CD4-positive, alpha-beta T cell treated with Interleukin-6 at 100 ng/mL for 8 hours (primary cell): ENCODE measurements at places on chromosomes 1 and 21.

DNA sequence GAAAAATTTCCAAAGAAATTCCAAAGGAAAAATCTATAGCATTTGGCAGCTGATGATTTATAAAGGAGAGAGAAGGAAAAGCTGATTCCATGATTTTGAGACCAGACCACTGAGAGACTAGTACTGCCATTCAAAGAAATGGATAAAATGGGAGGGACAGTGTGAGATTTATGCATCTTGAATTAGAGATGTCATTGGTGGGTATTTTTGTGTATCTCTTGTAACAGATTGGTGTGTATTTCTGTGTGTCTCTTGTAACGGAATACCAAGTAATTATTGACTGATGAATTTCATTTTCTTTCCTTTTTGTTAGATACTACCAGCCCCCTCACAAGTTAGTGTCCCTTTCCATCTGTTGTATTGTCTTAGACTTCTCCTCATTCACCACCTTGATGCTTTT lies 102.2 kb downstream of the OLFML2B start:
- no peak for DNase-seq

DNA sequence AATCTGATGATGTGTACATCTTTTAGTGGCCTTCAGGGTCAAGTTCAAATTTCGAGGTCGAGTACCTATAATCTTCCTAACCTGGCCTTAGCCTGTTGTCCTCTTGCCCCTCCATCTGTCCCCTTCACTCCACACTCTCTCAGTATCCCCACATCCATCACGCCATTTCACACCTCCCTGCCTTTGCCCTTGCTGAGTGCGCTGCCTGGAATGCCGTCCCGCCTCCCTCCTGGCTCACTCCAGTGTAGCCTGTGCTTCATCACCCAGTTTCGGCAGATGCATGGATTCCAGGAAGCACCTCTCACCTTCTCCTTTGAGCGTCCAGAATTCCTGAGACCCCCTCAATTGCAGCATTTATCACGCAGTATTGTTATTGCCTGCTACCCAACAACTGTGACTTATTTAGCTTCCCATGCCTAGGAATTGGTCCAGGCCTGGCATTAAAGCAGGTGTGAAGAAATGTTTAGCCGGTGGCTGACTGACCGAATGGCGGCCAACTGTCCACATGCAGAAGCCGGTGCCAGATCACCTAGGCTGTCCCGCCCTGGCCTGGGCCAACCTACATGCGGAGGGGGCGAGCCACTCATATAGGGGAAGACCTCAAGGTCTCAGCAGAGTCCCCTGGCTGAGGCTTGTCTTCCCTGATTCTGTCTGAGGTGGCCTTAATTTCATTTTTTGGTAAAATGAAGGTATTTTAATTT lies 34.5 kb downstream of the MYOM3 start:
- DNase-seq, result no peak

DNA sequence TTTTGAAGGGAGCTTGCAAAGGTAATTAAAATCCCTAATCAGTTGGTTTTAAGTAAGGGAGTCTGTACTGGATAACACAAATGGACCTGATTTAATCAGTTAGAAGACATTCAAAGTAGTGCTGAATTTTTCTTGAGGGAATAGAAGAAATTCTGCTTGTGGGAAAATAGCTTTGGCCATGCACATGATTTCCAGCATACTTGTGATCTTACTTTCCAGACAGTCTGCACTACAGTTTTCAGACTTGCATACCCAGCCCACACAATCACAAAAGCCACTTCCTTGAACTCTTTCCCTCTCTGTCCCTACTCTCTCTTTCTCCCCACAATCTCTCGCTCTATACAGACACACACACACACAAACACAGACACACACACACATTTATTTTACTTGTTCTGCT lies 852.1 kb downstream of the PLA2G4A start:
- DNase-seq, result no peak

DNA sequence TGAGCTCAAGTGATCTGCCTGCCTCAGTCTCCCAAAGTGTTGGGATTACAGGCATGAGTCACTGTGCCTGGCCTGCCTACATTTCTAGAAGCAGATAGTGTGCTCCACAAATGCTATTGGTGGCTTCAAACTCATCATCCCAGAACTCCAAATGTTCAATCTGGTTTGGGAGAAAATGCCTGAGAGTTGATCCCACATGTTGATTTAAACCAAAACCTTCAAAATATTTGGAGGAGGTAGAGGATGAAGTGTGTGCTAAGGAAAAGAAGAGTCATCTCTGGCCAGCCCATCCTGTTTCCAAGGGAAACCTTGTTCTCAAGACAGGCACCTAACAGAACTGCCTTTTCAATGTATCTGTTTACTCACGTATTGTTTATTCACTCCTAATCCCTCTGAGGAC lies 55.4 kb upstream of the GRHL3 start:
- DNase-seq, result no peak

- DNase-seq, result no peak
These were observed 19.2 kb upstream of the EPS8L3 start for GRCh38 chr1:109782927-109783326.

DNA sequence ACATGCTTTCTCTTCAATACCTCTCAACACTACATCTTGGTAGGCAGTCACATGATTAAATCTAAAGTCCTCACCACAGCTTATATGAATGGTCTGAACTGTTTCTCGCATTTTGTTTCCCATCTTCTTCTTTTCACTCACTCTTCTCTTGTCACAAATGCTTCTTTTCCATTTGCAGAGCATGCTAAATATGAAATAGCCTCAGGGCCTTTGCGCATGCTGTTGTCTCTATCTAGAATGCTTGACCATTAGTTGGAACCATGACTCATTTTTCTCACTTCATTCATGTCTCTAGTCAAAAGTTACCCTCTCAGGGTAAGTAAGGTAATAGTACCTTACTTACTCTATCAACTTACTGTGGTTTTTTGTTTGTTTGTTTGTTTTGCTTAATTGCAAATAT lies 239.7 kb downstream of the PTPRC start:
- no peak for DNase-seq

DNA sequence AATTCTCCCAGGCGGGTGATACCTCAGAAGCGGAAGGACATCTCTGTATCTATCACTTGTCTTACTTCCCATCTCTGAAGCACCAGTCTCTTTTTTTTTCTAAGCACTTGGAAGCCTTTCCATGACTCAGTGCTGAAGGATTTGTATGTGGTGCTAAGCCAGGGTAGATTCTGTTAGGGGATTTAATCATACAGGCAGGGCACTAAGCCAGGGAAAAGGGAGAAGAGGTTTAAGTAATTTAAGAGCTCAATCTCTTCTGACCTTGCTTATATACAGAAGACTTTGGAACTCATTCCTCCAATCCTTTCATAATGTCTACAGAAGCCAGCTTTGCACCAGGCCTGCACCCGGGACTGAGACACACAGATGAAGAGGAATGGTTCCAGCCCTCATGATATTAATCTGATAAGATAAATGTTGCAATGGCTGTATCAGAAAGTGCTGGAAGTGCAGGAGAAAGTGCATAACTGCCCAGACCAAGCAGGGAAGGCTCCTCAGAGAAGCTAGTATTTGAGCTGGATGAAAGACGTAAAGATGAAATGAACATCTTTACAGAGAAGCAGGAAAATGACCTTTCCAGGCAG lies 11.0 kb downstream of the FAM163A start:
- DNase-seq, result no peak

- DNase-seq, result peak; percentile 51
These were observed at the start of gene ZBTB7B for GRCh38 chr1:155002464-155003226. Gene ZBTB7B (plus strand): TSS chr1:155002802. CDS start chr1:155014661, 11,859 bp downstream.

DNA sequence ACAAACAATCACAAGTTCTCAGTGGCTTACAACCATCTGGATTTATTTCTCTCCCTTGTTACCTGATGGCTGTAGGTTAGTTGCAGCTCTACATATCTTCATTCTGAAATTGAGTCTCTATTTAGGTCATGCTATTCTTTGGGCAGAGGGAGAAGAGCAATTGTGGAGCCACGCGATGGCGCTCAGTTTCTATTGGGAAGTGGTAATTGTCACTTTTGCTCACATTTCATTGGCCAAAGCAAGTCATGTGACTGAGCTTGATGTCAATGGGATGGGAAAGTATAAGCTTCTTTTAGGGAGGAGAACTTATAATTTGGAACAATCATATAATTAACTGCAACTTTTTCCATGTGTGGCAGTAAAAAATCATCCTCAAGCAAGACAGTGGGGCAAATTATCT lies 166.5 kb downstream of the LMO4 start:
- DNase-seq, result no peak

DNA sequence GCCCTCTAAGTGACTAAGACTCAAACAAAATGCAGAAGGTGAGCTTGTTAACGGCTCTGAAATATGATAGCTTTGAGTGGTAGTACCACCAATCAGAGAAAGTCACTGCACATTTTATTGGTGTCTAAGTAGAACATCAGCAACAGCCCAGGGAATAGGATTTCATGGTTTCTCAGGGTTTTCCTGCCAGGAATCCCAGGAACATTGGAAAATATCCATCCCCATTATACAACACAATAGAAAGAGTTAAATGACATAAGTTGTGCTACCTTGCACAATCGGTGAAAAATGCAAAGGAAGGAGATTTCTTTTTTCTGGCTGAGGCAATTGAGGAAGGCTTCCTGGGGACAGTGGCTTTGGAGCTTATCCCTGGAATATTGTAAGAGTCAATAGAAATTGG lies 283.1 kb downstream of the HLX start:
- no peak for DNase-seq

- DNase-seq, result no peak
These were observed 70.8 kb upstream of the COA6 start for GRCh38 chr1:234302354-234302962.
